ENCODE measurements at places on chromosomes 5 and 9. TPM values are rescaled to one million over a fixed set of nuclear protein-coding genes. Genes with fewer than 3 reads are reported as not detected.

- DNase-seq, result no peak
These were observed 8.4 kb downstream of the NDUFS4 start for GRCh38 chr5:53568871-53569270.

- no peak for DNase-seq
These were observed 62.5 kb upstream of the C5orf46 start for GRCh38 chr5:147968855-147969254.

GRCh38 chr5:134111741-134112647 lies 2.5 kb upstream of the TCF7 start:
- no peak for DNase-seq

DNA sequence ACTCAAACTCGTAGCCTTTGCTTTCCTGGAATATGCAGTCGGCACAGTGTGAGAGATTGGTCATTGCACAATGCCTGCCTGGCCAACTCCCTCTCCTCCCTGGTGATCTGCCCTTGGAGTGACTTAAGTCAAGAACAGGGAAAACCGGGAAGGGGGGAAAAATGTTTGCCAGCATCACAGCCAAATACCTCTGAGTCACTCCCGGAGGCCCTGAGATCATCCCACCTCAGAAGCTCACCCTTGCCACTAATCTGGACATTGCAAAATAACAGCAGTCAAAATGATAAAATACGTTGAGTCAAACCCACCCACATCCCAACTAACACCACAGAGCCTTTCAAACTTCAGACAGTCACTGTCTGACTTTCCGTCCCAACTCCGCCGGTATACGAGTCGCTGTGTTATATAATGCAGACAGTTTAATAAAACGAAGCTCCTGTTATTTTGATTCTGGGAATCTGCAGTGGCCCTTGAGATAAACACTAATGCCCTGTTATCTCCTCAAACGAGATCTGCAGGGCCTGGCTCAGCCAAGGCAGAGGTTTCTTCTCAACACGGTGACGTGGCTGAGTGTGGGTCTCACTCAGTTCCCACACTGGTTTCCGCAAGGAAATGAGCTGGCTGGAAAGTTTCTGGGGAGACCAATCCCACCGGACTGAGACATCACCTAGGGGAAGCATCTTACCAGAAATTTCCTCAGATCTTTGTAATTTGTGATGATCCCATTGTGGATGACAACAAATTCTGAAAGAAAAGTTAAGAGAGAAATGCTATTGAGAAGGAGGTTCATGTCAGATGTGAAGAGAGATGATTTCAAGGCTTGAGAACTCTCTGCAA lies 22.1 kb downstream of the GFPT2 start:
- peak; percentile 94 for DNase-seq

The PDCD1LG2 gene
- 0.83 TPM for total RNA-seq

DNA sequence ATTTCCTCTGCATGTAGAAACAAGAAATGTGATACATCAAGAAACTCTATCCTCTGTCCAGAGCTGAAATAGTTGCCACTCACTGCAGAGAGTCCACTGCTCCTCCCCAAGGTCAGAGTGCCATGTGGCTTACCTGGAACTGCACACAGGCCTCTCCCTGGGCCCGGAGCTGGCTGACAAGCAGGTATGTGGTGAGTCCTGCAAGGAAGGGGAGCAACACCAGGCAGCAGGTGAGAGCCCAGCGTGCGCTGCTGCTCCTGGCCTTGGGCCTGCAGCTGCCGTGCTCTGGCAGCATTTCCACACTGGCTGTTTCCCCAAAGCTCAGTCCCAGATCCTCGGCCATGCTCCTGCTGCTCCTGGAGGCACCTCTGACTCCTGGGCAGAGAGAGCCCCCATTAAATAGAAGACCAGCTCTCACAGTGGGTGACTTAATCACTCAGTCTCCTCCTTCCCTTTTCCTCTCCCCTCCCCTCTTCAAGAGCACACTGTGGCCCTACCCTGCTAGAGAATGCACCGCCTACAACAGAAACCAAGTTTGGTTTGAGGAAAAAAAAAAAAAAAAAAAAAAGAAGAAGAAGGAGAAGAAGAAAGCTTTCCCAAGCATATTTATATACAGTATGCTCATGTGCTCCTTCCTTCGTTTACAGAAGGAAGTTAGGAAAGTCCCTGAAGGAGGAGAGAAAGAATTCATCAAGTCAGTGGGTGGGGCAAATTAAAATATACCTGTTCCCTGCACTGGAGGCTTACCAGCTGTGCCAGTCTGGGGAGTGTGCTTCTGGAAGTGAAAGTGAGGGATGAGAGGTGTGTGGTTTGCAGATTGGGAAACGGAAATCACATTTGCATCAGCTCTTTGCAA lies at the start of gene TNFSF15:
TNFSF15 (minus strand) TSS at position 370 of the 856 bp plus-strand sequence; CDS start at position 343, 27 bp downstream.
- no peak for DNase-seq

The NTRK2 gene
- total RNA-seq, result 13.5 TPM

The DMRT2 gene
- not detected for total RNA-seq

The DNAH5 gene
- total RNA-seq, result 0.37 TPM

DNA sequence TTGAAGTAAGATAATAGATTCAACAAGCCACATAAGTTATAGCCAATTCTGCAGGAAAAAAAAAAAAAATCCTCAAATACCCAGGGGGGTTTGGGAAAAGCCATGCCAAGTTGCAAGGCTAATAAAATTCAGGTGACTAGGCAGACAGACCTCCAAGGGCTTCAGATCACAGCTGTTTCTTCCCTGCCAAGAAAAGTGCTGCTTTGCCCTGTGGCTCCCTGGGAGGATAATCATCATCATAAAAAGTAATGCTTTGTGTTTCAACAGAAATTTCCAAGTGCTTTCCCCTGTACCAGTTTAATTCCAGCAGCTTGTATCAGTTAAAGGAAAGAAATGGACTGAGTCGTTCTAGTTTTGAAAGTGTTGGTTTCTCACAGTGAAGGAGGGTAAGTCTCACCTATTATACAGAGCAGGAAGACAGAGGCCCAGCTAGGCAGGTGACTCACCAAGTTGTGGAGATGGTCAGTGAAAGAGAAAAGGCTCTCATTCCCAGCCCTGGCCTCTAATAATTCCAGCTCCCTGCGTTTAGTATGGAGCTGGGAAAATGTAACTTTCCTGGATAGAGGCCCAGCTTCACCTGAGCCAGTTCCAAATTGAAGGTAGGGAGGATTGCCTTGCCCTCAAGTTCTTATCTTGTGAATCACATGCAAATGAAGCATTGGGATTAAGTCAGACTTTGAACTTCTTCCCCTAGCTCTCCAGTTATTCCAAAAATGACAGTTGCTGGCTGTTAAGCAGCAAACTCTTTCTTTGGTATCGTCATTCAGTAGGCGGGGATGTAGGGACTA lies 263.4 kb downstream of the GRIA1 start:
- DNase-seq, result no peak

The TUSC1 gene
- total RNA-seq, result 36.4 TPM

DNA sequence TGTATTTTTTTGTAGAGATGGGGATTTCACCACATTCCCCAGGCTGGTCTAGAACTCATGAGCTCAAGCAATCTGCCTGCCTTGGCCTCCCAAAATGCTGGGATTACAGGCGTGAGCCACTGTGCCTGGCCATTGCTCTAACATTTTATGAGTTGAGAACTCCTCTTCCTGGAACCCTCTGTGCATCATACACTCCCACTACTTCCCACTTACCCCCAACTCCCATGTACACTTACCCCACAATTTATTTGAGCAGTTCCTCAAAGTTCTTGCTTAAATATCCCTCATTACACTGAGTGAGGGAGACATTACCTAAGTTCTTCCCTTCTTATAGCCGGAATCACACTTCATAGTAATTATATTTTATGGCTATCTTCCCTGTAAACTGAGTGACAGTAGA lies 42.9 kb upstream of the GALNT10 start:
- DNase-seq, result no peak

The AMBP gene
- 1.3 TPM for total RNA-seq

- DNase-seq, result no peak
These were observed 70.1 kb downstream of the KIAA1958 start for GRCh38 chr9:112556497-112557442.

DNA sequence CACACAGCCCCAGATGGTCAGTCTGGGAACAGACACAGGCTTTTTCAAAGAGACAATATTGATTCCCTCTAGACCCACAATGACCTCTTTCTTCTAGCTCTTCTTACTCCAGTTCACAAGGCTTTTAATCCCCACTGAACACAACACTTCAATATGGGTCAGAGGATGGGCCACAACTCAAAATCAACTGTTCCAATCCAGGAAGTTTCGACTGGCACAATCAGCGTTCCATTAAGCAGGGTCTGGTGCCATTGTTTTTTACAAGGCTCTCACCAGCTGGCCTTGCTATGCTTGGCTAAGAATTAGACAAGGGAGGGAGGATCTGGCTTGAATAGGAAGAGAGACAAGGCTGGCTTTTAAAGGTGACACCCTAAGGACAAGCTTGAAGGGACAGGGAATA lies 199.4 kb upstream of the SLC24A2 start:
- DNase-seq, result no peak

DNA sequence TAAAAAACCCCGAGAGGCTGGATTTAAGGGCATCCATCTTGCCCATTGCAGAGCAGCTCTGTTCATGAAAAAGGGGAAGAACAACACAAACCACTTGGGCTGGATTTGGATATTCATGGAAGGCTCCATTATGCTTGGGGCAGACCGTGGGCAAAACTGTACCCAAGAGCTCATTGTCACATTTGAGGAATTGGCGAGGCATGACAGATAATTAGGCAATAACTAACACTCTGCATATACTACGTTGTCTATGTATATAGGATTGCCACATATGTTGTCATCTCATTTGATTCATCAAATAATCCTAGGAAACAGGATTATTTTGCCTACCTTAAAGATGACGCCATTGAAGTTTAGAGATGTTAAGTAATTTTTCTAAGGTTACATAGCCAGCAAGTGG lies 255.4 kb downstream of the SMARCA2 start:
- DNase-seq, result no peak

DNA sequence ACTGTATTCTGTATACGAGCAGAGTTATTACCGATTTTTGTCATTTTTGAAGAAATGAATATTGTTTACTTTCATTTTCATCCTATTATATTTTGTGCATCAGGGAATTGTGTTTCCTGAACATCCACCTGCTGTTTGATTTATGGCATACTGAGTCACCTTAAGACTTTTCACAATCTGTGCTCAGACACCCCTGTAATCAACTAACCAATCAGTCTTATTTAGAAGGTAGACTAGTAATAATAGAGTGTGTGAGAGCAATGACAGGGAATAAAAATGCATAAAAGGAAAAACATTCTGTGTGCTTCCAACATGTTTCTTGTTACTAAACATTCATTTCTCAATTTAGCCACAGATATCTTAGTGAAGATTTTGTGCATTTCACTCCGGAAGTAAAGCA lies 1413.6 kb upstream of the ACO1 start:
- no peak for DNase-seq

DNA sequence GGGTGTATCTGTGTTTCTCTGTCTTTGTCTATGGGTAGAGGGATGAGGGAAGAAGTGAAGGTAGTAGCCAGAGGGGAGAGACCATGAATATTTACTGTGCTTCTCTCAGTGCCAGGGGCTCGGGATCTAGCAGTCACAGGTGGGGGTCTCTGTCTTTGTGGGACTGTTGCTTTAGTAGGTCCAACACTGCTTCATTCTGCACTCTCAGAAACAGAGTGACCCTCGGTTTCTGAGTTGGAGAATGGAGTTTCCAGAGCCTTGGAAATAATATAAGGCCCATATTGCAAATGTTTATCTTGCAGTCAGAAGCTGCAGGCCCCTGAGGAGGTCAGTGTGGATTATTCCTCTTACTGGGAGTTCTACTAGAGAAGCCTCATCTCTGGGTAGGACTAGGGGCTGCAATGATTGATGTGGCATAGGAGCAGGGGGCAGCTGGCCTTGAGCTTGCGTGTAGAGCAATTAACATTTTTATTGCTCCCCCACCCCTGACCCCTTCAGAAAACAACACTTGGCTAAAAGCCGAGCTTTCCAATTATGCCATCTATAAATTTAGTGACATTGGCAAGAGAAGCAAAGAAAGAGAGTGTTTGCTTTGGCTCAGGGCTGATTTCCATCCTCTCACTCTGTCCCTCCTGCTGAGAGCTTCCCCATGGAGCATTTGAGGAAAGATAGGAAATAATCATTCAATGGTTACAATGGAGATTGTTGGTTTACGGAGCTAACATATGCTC lies 55.0 kb upstream of the TRPC7 start:
- DNase-seq, result no peak

- no peak for DNase-seq
These were observed 167.2 kb downstream of the CACNA1B start for GRCh38 chr9:138044485-138045383.

GRCh38 chr5:119031905-119032304 lies 39.0 kb upstream of the DMXL1 start:
- DNase-seq, result no peak

DNA sequence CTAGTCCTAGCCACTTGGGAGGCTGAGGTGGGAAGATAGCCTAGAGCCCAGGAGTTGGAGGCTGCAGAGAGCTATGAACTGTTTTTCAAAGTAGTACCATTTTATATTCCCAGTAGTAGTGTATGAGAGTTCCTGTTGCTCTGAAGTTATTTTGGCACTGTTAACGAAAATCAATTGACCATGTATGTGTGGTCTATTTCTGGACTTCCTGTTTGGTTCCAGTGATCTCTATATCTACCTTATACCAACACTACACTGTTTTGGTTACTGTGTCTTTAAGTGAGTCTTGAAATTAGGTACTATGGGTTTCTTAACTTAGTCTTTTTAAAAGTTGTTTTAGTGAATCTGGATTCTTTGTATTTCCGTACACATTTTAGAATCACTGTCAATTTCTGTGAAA lies 13.6 kb downstream of the SLF1 start:
- DNase-seq, result no peak

DNA sequence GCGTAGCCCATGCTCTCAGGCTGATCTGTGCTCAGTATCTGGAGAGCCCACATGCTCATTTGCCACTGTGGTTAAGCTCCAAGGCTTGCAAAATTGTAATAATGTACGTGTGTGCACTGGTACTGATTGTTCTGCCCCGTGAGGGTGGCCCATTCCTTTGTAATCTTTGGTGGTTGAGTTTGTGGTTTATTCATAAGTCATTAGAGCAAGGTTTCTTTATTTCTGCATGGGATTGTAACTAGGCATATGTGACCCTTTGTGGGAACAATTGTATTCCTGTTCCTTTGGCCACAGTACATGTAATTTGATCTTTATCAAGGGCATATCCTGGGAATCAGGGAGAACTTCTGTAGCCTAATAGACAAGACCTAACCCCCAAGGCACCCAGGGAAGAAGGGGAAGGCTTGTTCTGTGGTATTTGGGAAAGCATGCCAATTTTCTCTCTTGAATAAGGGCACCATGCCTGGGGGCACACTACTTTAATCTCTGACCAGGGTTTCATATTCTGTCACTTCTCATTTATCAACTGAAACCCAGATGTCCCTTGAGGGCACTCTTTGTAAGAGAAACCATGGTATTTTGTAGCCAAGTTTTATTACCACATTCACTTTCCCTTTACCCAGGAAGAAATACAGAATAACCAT lies 74.6 kb downstream of the NPR3 start:
- DNase-seq, result no peak

DNA sequence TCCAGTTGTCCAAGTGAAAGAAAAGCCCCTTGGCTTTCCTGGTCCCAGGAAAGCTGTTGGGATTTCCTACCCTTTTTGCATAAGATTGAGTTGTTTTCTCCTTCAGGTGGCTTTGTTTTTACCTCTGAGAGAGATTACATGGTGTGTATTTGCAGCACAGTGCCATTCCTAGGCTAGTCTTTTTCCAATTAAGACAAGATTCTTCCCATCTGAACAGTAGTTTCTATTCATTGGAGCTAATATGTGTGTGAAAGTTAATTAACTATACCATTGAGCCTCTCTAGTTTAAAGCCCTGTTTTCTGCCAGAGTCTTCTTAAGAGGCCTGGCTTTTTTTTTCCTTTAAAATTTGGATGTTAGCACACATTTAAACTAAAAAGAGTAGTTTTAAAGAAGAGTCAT lies 20.1 kb downstream of the MSANTD3 start:
- no peak for DNase-seq

The PCDHGA1 gene
- total RNA-seq, result under 0.01 TPM
